HCT116 (cell line): ENCODE measurements at places on chromosomes 4 and X. TPM values are rescaled to one million over a fixed set of nuclear protein-coding genes. Genes with fewer than 3 reads are reported as not detected.

DNA sequence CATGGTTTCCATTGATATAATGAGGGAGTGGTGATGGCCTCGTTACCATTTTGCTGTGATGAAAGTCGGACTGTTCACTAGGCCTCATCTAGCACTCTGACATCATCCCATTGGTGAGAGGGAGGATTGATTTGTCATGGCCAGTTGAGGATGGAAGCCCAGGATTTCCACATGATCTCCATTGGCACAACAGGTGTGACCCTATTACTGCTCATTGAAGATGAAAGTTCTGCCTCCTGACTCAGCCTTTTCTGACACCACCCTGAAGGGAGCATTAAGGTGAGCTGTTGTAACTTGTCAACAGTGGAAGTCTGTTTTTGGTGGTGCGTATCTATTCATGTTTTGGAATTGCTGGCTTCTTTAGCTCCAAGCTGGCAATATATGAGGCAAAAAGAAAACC is 144.2 kb downstream of the PABPC4L start:
- H3K4me3 ChIP-seq = no peak overlapping the region
- H3K27me3 ChIP-seq = no peaks in the 10 kb centered on the region
- no peak for DNase-seq
- H3K36me3 ChIP-seq = no peaks in the 10 kb centered on the region
- H3K4me1 ChIP-seq = no peaks in the 10 kb centered on the region

The TDO2 gene
- total RNA-seq = 0.27 TPM

The ANXA3 gene
- 158 TPM for total RNA-seq

DNA sequence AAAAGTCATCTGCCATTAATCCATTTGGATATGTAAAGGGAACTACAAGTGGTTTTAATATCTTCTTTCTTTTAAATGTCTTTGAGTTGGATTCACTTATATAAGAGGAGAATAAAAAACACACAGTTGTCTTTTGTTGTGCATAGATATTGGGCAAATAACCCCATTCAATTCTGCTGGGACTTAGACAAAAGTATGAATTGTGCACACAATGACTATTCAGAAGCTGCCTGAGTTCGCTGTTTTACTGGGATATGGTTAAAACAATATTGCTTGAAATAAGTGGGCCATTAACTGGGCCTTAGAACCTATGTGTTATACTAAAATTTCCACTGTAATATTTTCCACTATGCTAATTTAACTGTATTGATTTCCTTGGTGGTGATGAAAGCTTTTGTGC is 71.7 kb downstream of the PCYT1B start:
- no peak overlapping the region for H3K27ac ChIP-seq
- H3K27me3 ChIP-seq = no peaks in the 10 kb centered on the region
- H3K36me3 ChIP-seq = no peaks in the 10 kb centered on the region
- no peak for DNase-seq
- H3K4me3 ChIP-seq = no peak overlapping the region

- no peaks in the 10 kb centered on the region for H3K4me1 ChIP-seq
- no peaks in the 10 kb centered on the region for H3K36me3 ChIP-seq
- H3K4me3 ChIP-seq = no peak overlapping the region
- H3K27ac ChIP-seq = no peak overlapping the region
- H3K27me3 ChIP-seq = no peaks in the 10 kb centered on the region
- no peak for DNase-seq
Observed at GRCh38 chrX:106791495-106791894, 11.0 kb upstream of the TBC1D8B start.

The MEPE gene
- total RNA-seq = not detected

The ADH1B gene
- total RNA-seq = 1.8 TPM

The MAGEB10 gene
- not detected for total RNA-seq

GRCh38 chr4:52889778-52890520 is 27.8 kb downstream of the RASL11B start:
- peaks cover 3% of the 10 kb centered on the region for H3K4me1 ChIP-seq
- no peak overlapping the region for H3K4me3 ChIP-seq
- DNase-seq = no peak
- no peaks in the 10 kb centered on the region for H3K36me3 ChIP-seq
- no peak overlapping the region for H3K27ac ChIP-seq

DNA sequence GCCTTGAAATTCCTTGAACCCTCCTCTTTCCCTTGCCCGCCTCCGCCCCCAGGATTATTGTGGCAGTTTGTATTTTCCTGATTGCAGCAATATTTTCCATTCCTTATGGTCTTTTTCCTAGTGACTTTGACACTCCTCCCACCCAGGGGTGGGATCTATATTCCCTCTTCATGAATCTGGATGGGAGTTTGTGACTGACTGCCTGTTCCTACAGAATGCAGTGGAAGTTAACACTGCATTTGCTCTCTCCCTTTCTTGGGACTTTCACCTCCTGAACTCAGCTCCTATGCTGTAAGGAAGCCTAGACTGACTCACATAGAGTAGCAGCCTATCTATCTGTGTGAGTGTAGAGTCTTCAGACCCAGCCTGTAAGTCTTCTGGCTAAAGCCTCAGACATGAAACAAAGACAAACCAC is 2.2 kb downstream of the FUNDC2 start:
- no peak for DNase-seq
- H3K36me3 ChIP-seq = no peaks in the 10 kb centered on the region
- peaks cover 19% of the 10 kb centered on the region for H3K4me1 ChIP-seq
- H3K27ac ChIP-seq = no peak overlapping the region
- H3K4me3 ChIP-seq = no peak overlapping the region

The GAGE12F gene
- total RNA-seq = not detected

The CXCL11 gene
- not detected for total RNA-seq

The DYNLT3 gene
- 20.9 TPM for total RNA-seq

DNA sequence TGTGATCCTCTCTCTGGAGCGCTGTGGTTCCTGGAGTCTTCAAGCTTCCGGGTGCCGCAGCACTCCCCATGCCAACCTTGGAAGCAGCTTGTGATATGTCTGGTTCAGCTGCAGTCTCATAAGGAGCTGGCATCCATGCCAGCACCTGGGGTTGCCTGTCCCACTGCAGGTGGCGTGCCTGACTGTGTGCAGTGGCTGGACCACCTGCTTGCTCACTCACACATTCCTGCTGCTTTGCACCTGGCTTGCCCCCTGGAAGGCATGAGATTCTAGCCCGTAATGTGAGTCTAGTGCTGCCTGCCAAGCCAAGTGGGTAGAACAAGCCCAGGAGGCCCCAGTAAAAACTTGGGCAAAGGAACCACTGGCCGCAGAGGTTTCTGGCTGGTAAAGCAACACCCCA is 687.2 kb upstream of the AADAT start:
- no peaks in the 10 kb centered on the region for H3K36me3 ChIP-seq
- no peaks in the 10 kb centered on the region for H3K27me3 ChIP-seq
- no peak overlapping the region for H3K4me3 ChIP-seq
- H3K27ac ChIP-seq = no peak overlapping the region
- no peak for DNase-seq

DNA sequence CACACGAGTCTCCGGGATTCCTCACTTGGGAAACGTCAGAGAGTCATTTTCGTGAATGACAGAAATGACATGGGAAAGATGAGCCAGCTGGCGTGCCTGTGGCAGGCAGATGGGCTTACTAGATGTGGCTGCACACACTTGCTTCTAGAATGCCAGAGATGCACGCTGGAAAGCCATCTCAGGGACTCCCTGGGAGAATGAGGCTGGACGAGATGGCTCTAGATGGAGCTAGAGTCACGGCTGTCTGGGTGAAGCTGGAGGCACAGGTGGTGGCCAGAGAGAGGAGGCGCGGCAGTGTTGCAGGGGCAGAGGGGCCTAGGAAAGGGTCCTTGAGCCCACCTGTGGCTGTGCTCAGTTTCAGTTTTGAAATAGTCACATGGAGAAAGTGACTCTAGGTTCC is 26.0 kb downstream of the TKTL1 start:
- H3K27me3 ChIP-seq = 0 out of 2 replicates have a peak, but pooled peaks cover 5% of the 10 kb centered on the region
- no peaks in the 10 kb centered on the region for H3K36me3 ChIP-seq
- no peak for DNase-seq
- no peak overlapping the region for H3K4me3 ChIP-seq
- H3K27ac ChIP-seq = no peak overlapping the region

DNA sequence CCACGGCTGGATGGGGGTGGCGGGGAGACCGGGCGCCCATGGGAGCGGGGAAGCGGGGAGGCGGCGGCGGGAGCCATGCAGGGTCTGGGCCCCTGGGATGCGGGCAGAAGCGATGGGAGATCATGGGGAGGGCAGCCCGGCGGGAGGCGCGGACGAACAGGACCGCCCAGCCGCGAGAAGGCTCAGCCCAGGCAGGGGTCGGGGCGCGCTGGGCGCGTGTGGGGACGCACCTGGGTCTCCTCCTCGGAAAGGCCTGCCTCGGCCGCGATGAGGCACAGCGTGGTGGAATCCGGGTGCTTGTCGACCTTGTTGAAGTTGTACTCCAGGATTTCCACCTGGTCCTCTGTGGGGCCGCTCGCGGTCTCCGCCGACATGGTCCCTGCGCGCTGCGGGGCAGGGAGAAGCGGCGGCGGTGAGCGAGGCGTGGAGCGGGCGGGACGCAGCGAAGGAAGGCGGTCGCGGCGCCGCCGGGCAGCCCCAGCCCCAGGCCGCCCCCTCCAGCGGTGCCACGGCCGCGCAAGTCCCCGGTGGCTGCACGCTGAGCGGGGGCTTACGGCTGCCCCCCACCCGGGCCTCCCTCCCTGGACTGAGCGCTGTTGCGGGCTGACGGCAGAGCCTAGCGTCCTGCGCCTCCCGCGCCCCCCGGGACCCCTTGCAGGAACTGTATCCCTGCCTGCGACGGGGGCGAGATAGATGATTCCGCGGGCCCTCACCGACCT is 25.3 kb downstream of the HOPX start:
- no peaks in the 10 kb centered on the region for H3K36me3 ChIP-seq
- H3K4me3 ChIP-seq = no peak overlapping the region
- no peaks in the 10 kb centered on the region for H3K27me3 ChIP-seq
- no peak overlapping the region for H3K27ac ChIP-seq
- peaks cover 11% of the 10 kb centered on the region; the same call in 1 of the 2 replicates for H3K4me1 ChIP-seq

- H3K36me3 ChIP-seq = no peaks in the 10 kb centered on the region
- H3K4me3 ChIP-seq = no peak overlapping the region
- no peaks in the 10 kb centered on the region for H3K27me3 ChIP-seq
- H3K27ac ChIP-seq = no peak overlapping the region
- 0 out of 2 replicates have a peak, but pooled peaks cover 2% of the 10 kb centered on the region for H3K4me1 ChIP-seq
- no peak for DNase-seq
Observed at GRCh38 chr4:184453365-184454160, 20.8 kb downstream of the IRF2 start.

The CXCL1 gene
- 2.5 TPM for total RNA-seq

The SPANXN3 gene
- total RNA-seq = not detected

The ERAS gene
- not detected for total RNA-seq

The SH3D19 gene
- 37.5 TPM for total RNA-seq

DNA sequence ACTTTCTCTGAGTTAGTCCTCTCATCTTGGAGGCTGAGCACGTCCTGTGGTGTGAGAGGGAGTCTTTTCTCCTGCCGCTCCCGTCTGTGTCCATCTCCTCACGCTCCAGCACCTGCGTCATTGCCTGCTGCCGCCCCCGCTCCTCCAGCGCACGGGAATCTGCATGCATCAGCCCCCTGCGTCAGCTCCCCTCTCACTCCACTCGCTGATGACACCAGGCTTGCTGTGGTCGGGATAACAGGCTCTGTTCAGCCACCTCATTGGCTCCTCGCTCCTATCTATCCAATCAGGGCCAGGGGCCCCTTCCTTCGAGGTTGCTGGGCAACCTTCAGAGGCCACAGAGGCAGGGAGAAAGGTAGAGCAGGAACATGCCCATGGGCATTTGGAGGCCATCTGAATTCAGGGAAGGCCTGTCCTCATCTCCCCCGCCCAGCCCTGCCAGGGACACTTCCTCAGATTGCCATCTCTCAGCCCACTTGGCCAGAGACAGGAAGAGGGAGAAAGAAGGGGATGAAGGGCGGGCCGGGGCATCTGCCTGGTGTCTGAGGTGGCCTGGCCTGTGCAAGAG is 9.3 kb downstream of the ZNF185 start:
- no peaks in the 10 kb centered on the region for H3K27me3 ChIP-seq
- H3K4me1 ChIP-seq = peaks cover 12% of the 10 kb centered on the region
- no peak for DNase-seq
- H3K4me3 ChIP-seq = no peak overlapping the region
- H3K27ac ChIP-seq = no peak overlapping the region
- H3K36me3 ChIP-seq = no peaks in the 10 kb centered on the region

- H3K27ac ChIP-seq = no peak overlapping the region
- H3K4me3 ChIP-seq = no peak overlapping the region
- DNase-seq = no peak
- no peaks in the 10 kb centered on the region for H3K4me1 ChIP-seq
Observed at GRCh38 chr4:47721892-47722575, 115.8 kb downstream of the CORIN start.

The PROM1 gene
- 17.7 TPM for total RNA-seq

DNA sequence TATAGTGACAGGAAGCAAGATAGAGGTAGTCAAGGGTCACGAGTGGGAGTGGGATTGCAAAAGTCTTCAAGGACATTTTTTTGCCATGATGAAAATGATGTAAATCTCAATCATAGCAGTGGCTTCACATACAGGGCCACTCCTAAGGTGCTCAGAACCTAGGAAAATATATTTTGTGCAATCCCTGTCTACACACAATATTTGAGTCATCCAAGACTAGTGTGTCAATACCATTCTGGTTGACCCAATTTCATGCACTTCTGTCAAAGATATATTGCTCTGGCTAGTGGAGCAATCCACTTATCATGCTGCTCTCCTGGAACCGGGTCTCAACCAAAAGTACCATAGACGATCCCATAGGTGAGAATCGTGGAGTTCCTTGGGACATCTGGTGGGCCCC is 24.2 kb upstream of the XPNPEP2 start:
- no peak overlapping the region for H3K27ac ChIP-seq
- DNase-seq = no peak
- no peaks in the 10 kb centered on the region for H3K4me1 ChIP-seq
- no peaks in the 10 kb centered on the region for H3K36me3 ChIP-seq
- H3K4me3 ChIP-seq = no peak overlapping the region

DNA sequence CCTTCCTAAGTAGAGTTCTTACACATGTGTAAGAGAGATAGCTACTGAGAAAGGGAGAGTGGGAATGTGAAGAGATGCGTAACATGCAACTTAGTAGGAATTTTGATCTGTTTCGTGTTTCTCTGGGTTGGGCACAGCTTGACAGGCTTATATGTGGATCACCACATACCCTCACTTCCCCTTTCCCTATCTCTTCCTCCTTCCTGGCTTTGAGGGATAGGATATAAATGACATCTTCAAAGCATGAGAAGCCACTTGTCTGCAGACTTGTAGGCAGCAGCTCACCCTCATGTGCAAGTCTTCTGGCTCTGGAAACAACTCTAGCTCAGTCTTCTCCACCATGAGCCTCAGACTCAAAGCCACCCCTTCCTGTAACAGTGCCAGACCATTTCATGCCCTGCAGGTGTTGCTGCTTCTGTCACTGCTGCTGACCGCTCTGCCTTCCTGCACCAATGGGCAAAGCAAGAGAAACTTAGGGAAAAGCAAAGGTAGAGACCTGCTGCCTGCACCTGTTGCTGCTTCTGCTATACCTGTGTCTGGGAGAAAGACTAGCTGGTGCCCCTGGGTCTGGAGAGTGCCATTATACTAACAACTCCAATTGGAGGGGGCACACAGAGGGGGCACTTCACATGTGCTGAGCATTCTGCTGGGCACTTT is 5.4 kb upstream of the PF4V1 start:
- H3K27me3 ChIP-seq = no peaks in the 10 kb centered on the region
- DNase-seq = no peak

GRCh38 chr4:168825975-168826374 is 184.1 kb downstream of the CBR4 start:
- no peak for DNase-seq
- peaks cover 13% of the 10 kb centered on the region; the same call in 1 of the 2 replicates for H3K4me1 ChIP-seq
- no peaks in the 10 kb centered on the region for H3K27me3 ChIP-seq
- H3K4me3 ChIP-seq = no peak overlapping the region
